ENCODE measurements at places on chromosomes 2 and 18.

- peak; percentile 67 for DNase-seq
Measured at GRCh38 chr2:201116959-201117734, 1.2 kb downstream of the CFLAR start.

DNA sequence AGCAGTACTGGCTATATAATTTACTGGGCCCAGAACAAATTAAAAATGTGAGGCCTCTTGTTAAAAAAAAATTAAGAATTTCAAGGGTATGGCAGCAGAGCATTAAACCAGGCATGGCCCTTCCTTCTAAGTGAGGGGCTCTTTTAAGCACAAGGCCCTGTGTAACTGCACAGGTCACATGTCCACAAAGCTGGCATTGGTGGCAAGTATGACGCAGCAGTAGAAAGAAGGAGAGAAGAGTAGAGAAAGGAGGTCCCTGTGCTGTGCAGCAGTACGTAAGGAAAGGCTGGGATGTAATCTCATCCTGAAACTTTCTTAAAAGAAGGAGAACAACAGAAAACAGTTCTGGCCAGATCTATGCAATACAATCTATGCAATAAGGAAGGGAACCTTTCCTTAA, 51.2 kb downstream of the MBD2 start:
- DNase-seq = no peak

DNA sequence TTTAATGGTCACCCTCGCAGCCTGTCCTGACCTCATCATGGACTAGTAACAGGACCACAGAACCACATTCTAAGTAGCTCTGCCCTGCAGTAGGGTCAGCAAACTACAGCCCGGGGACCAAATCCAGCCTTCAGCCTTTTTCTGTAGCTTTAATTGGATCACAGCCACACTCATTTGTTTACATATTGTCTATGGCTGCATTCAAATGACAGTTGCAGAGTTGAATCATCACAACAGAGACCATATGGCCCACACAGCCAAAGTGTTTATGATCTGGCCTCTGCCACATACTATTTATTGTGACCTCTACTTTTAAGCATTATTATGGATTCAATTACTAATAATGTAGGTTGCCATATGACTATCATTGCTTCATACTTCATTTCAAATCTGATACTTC, 47.7 kb downstream of the MAP3K19 start:
- no peak for DNase-seq

DNA sequence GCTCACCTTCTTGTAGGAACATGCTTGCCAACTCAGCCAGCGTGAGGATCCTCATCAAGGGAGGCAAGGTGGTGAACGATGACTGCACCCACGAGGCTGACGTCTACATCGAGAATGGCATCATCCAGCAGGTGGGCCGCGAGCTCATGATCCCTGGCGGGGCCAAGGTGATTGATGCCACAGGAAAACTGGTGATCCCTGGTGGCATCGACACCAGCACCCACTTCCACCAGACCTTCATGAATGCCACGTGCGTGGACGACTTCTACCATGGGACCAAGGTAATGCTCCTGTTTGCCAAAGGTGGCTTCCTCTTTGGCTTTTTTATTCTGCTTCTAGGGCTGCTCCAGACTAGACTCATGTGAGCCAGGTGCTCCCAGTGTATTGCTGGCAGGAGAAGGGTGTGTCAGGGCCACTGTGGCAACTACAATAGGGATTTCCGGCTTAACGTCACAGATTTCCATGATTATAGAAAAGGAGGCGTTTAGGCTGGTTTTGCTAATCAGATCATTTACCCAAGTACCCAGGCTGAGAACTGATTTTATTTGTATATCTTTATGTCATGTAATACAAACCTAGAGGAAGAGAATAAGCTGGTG, 50.6 kb downstream of the DPYSL5 start:
- DNase-seq = no peak

DNA sequence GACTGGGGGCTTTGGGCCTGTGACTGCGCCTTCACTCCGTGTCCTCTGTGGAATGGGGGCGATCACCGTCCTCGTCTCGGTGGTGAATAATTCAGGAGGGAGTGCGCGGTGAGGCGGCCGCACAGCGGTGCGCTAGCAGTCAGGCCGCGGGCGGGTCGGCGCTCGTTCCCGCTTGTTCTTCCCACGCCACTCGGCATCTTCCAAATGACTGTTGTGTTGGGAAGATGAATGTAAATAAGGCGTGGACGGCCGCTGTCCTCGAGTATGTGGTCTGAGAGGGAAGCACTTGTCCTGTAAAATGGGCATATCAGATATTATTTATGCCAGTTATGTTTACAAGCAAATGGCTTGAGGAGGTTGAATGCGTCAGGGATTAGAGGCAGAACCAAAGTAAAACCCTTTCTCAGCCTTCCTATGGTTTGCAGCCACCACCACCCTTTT, 608 bp upstream of the VPS4B start:
- no peak for DNase-seq

- no peak for DNase-seq
Measured at GRCh38 chr2:69641887-69642708, 1.4 kb downstream of the AAK1 start.

DNA sequence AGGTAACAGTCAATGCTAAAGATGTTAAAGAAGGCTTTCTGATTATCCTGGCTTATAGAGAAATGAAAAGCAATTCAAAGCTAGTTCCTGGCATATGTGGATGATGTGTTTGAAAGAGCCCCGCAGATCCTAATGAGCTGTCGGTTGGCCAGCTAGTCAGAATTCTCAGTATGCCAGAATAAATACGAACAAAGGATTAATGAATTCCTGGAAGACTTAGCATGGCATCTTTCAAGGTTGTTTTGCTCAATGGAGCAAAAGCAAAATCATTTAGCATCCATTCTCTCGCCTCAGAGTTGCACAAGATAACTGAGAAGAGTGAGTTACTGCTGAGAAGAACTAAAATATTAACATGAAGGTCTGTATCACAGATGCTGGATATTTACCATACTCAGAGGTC, 307.6 kb downstream of the RIT2 start:
- DNase-seq = no peak

DNA sequence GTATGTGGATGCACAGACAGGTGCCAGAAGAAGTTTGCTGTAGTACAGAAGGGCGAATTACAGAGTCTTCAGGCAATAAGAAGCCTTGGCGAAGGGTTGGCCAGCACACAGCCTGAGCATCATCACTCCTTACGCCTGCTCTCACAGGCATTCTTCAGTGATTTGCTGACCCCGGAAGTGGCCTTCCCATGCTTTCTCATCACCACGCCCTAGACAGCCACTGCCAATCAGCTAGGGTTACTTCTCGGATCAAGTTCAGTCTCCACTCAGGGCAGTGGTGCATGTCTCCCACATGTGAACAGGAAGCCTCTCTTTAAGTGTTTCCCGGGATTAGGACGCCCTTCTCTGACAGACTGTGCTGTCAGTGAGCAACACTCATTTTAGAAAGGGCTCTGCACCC, 81.8 kb downstream of the C1QL2 start:
- DNase-seq = no peak

GRCh38 chr18:31243740-31244512, 74.0 kb upstream of the DSG1 start:
- DNase-seq = no peak

- DNase-seq = peak; percentile 55
Measured at GRCh38 chr2:17857021-17857420, 21.4 kb upstream of the KCNS3 start.

DNA sequence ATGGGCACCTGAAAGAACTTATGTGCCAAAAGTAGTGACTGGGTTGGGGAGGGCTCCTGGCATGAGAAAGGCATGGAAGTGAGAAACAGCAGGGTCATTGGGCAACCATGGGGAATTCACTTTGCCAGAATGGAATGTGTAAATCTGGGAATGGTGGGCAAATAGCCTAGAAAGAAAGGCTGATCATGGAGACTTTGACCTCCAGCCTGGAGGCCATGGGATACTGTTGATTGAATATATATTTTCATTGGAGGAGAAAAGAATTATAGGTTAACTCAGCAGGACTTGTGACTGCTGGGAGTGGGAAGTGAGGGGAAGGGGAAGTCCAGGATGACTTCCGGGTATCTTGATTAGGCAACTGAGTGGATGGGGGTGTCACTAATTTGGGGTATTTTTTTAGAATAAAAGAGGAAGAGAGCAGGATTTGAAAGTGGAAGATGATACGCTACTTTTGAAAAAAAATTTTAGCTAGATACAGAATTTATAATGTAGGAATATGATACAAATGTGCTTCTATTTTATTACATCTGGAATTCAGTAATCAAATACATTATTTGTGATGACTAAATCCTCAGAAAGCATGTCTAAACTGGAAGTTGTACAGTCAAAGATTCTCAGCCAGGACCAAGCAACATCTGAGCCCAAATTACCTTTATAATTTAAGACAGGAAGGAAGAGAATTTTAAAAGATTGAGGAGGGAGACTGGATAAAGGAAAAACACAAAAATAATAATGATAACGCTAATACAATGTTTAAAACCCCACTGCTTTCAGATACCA, 116.2 kb downstream of the GATA6 start:
- no peak for DNase-seq

DNA sequence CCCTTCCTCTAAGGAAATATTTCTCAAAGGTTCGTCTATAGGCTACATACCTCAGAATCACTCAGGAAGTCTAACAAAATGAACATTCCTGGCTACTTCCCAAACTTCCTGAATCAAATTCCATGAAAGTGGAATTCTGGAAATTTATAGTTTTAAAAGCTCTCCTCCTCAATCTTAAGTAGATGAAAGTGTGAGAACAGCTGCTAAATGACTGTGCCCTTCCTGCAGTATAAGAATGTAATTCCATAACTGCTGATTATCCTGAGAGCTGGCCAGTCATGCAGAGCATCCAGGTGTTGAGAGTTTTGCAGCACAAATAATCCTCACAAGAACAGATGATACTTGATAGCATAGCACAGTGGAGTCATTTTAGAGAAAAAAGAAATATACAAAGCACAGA, 265.0 kb downstream of the KCNJ3 start:
- DNase-seq = no peak

DNA sequence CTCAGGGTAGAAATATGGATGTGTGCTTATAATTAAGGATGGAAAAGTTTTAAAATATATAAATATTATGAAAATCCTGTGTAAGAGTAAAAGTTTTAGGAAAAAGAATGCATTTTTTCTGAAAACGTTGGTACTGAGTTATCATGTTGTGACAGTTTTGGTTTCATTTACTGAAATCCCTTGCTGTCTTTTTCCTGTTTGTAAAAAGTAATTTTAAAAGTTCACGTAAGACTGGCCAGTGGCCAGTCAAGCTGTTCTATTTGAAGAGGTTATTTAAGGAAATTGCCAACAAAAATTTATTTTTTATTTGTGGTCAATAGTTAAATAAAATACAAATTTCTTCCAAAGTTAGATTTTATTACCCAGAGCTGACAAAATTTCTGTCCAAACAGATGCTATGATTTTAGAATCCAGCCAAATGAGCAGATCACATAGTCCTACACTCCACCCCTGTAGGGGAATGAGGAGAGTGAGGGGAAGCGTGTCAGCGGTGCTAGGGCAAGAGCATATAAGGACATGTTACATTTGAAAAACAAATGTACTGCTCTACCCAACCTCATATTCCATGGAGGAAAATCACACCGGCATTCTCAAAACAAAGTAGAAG, 297.8 kb upstream of the TFPI start:
- DNase-seq = no peak

DNA sequence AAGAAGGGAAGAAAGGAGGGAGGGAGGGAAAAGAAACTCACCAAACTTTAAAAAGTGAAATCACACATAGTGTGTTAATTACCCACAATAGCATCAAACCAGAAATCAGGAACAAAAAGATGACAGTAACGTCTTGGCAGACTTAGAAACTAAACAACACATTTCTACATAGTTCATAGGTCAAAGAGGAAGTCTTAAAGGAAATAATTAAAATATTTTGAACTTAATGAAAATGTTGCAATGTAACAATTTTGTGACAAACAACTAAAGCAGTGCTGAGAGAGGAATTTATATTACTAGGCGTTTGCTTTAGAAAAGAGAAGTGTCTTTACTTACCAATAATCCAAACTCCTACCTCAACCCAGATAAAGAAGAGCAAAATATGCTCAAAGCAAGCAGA, 505.0 kb upstream of the ID2 start:
- no peak for DNase-seq

DNA sequence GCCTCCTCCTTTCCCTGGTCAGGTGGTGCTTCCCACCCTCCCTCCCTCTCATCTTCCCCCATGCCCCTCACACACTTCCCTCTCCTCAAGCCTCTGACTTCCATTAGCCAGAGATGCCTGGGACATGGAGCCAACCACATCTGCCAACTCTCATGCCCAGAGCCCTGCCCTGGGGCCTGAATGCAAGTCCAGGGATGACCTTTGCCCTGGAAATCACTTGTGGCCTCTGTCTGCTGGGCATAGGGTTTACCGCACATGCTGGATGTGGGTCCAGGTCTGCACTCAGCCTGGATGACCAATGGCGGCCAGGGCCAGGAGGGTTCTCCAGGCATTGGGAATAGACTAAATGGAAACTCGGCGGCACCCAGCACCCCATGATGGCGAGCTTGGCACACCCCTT, 98.9 kb downstream of the SEPTIN10 start:
- DNase-seq = no peak
